Stomach (tissue), 19 donors: ENCODE measurements at places on chromosomes 2 and 18.

- DNase-seq: no peak
- no peaks in the 10 kb centered on the region for H3K4me1 ChIP-seq
- no peaks in the 10 kb centered on the region for H3K27me3 ChIP-seq
- no peak overlapping the region for H3K27ac ChIP-seq
- no peaks in the 10 kb centered on the region for H3K36me3 ChIP-seq
- no peak overlapping the region for H3K4me3 ChIP-seq
These were observed 79.2 kb upstream of the SETBP1 start for GRCh38 chr18:44601447-44601846.

GRCh38 chr2:9261231-9261883, 54.7 kb downstream of the ASAP2 start:
- peaks cover 84% of the 10 kb centered on the region for H3K4me1 ChIP-seq
- H3K36me3 ChIP-seq: no peaks in the 10 kb centered on the region
- H3K27me3 ChIP-seq: no peaks in the 10 kb centered on the region
- peak overlapping the region; percentile 80 for H3K27ac ChIP-seq

- no peak for DNase-seq
- no peaks in the 10 kb centered on the region for H3K27me3 ChIP-seq
- H3K36me3 ChIP-seq: no peaks in the 10 kb centered on the region
- no peaks in the 10 kb centered on the region for H3K4me1 ChIP-seq
- no peak overlapping the region for H3K4me3 ChIP-seq
These were observed 170.9 kb downstream of the BCL2 start for GRCh38 chr18:63148449-63149301.

DNA sequence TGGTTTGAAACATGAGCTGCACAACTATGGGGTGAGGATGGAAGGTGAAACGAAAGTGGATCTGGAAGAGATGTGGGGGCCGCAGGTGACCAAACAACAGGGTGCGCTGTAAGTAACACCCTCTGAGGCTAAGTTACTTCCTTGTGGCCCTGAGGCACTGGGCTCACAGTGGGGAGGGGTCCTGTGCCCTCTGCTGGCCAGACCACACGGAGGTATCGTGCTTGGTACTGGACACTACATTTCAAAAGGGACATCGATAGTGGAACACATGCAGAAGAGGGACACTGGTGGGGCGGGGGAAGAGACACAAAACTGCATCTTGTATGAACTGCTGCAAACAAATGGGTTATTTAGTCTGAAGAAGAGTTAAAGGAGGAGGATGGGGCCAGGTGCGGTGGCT, 110.6 kb downstream of the CLIP4 start:
- H3K36me3 ChIP-seq: no peaks in the 10 kb centered on the region
- peaks cover 5% of the 10 kb centered on the region for H3K4me1 ChIP-seq
- no peak overlapping the region for H3K4me3 ChIP-seq
- no peak for DNase-seq

DNA sequence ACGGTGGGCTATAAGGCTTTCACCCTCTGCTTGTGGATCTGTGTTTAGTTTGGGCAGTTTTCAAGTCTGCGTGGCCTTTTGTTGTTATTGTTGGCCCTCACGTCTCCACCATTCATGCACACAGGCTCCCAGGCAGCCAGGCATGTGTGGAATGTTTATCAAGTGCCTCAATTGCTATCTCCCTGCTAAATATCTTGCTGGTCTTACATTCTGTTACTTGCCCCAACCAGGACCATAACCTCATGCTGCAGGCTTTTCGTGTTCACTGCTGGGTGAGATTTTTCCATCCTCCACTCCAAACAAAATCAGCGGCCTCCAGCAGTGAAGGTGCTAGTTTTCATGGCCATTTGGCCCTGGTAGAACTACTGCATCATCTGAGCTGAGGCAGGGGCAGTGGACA, 63.0 kb upstream of the DSC1 start:
- DNase-seq: no peak
- no peak overlapping the region for H3K27ac ChIP-seq
- no peaks in the 10 kb centered on the region for H3K27me3 ChIP-seq
- H3K36me3 ChIP-seq: no peaks in the 10 kb centered on the region
- H3K4me3 ChIP-seq: no peak overlapping the region
- H3K4me1 ChIP-seq: no peaks in the 10 kb centered on the region

- no peaks in the 10 kb centered on the region for H3K36me3 ChIP-seq
- H3K27me3 ChIP-seq: no peaks in the 10 kb centered on the region
- H3K4me3 ChIP-seq: no peak overlapping the region
These were observed 46.1 kb downstream of the TTC39C start for GRCh38 chr18:24060644-24061043.
